Tibial nerve (tissue), 4 donors: ENCODE measurements at places on chromosomes 13 and 19.
A peak's percentile ranks its signal among the peaks of the same experiment; 100 is the strongest.

DNA sequence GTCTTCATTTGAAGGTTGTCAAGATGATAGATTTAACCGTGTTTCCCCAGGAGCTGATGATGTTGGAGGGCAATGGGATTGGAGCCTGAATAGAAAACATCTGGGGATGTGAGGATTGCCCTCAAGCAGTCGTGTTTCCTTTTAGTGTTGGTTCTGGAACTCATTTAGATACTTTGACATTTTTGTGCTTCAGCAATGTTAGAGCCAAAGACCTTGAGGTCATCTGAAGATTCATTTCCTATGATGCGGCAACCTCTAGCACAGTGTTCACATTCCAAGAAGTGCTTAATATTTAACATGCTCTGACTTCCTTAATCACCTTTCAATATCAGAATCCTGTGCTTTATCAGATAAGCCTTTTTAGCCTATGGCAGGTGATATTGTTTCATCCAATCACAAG is 82.7 kb downstream of the SLC10A2 start:
- DNase-seq, result no peak

DNA sequence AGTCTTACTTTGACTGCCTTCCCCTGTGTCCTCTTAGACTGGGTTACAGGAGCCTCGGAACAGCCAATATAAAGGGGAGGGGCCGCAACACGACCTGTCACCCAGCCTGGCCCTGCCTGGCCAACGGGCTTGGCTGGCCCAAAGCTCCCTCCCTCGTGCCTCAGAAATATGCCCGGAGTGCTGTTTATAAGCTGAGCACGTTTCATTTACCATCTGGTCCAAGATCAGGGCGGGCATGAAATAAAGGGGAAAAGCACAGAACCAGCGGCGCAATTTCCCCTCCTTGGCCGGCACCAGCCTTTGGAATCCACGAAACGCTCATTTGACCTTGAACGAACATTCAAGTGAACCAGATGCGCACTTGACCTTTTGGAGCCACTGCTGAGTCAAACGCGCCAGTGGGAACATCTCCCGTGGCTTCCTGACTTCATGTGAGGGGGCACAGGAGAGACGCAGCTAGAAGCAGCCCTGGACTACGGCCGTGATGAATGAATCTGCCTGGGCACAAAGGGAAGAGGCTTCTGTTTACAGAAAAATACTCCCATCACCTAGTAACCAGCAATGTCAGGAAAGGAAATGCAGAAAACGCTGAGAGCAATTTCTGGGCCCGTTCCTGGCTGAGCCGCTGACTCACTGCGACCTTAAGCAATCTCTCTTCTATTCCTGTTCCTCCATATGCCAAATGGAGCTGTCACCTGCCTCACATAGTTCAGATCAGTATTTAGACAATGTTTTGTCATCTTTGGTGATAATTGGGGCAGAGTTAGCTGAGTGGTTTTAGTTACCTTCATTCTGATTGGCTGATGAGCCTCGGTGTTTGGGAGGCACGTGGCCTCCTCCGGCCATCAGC is 53.3 kb downstream of the RFX2 start:
- peak; percentile 80 for DNase-seq

GRCh38 chr13:34637138-34637537 is 304.9 kb upstream of the NBEA start:
- no peak for DNase-seq

DNA sequence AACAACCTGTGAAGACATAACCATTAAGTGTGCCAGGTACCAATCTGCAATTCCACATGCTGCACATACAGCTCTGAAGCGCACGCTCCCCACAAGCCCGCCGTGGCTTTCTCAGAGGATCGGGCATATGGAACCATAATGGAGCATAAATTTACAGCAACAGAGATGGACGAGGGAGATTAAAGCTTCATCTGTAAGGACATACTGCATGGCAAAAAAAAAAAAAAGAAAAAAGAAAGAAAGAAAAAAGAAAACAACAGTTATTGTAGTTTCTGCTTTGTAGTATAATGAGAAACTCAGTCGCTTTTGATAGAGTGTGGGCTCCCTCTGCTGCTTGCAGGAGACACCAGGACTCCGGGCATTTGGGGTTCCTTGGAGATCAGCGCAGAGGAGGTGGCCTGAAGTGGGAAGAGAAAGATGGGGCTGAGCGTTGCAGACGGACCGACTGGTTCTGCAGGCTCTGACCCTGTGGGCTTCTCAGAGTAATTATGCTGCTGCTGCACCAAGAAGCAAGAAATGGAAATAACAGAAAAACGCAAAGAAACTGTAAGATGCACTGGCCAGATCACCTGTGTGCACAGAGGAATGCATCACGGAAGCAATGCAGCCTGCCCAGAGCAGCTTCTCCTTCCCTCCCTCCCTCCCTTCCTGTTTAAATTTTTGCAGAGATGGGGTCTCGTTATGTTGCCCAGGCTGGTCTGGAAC is 10.8 kb upstream of the PDCD5 start:
- DNase-seq, result no peak

DNA sequence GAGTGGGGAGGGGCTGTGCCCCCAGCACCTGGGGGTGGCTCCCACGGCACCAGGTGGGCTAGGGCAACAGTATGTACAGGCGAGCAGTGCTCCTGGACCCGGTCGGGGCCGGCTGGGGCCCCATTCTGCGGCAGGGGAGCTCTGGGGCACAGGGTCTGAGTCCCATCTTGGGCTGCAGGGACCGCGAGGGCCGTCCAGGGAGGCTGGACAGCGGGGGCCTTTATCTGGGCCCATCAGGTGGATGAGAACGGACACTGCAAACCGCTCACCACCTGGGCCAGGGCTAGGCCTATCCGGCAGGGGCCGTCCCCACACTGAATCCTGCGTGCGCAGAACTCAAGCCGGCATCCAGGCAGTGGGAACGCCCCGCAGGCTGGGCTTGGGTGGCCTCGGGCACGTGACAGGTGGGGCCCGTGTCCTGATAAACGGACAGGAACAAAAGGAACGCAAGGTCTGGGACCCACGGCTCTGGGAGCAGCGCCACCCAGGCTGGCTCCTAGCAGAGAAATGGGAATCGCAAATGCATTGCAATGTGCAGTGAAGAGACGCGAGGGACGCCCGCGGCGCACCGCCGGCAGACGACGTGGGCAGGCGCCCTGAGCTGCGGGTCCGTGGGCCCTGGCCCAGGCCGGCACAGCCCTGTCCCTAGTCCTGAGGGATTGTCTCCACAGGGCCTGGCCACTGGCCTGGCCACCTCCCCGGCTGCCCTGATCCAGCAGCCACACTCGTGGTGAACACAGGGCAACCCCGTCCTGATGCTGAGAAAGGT is 29.7 kb downstream of the BTBD2 start:
- DNase-seq, result no peak

- no peak for DNase-seq
Measured at GRCh38 chr19:43754253-43754502, 584 bp downstream of the SMG9 start.

DNA sequence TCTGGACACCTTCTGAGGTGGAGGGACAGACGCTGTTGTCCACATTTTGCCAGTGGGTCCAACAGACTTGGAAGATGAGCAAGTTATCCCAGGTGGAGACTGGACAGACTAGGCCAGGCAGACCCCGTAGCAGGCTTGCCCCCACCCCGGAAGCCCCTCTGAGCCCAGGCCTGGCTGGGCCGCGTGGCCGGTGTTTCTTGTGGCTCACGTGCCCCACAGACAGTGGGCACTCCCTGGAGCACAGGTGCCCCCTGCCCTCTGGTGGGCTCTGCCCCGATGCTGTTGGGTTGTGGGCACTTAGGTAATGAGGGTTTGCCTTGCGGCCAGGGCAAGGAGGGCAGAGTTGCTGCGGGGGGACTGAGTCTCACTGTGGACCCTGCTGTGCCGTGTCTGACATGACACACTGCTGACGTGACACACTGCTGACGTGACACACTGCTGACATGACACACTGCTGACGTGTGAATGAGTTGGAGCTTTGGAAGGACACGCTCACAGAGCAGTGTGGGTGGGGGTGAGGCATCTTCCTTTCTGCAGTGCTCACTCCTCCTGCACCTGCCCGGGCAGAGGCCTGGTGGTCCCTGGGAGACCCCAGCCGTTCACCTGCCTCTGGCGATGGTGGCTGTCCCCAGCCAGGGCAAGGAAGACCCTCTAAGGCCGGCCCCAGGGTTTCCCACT is 25.1 kb downstream of the DOT1L start:
- DNase-seq, result no peak

DNA sequence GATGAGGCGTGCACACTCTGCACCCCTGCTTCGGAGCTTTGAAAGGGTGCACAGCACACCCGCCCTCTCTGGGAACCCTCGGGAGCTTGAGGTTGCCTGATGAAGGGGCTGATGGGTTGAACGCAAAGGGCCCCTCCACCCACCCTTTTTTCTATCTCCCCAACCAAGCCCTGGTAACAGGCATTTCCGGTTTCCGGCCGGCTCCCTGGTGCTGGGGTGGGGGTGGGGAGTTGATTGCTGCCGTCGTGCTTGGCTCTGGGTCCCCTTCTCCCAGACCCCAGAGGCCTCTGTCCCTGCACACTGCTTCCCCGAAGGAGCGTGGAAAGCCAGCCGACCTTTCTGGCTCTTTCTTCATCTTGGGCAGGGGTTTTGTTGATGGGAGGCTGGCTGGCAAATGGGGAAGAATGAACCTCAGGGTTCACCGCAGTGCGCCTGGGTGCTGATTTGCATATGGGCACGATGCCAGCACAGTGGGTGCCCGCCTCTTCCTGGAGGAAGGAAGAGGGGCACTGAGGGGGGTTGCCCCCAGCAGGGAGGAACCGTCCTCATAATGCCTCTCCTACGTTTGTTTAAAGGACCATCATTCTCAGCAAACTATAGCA is 29.1 kb downstream of the VAV1 start:
- no peak for DNase-seq

GRCh38 chr13:96027496-96027895 is 25.7 kb downstream of the UGGT2 start:
- no peak for DNase-seq

DNA sequence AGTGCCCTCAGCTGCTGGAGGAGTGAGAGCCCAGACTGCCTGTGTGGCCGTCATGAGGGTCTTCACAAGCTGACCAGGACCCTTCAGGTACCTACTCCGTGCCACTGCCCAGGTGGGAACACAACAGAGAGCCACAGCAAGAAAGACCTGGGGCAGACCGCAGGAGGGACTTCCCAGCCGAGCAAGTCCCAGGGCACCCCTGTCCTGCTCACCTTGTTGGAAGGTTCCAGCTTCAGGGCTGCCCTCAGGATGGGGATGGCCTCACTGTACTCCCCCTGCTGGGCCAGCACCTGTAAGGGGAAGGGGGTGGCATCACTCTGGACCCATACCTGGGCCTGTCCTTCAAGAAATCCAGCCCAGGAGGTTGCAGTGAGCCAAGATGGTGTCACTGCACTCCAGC is 10.3 kb downstream of the FKBP8 start:
- no peak for DNase-seq

DNA sequence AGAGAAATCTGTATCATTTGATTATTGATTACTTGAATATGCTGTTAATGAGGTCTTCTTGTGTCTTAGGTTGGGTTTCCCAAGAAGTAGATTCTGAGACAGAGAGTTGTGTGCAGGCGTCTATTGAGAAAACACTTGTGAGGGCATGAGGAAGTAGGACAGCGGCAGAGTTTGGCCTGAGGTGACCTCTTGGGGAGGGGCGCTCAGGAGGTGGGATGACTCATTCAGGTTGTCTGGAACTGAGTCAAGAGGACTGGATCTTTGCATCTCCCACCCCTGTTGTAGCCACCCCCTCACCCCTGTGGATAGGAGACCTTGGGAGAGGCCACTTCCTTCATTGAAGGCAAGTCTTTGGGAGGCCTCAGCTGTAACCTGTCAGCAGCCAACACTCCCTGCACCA is 35.2 kb upstream of the WDFY2 start:
- no peak for DNase-seq

- DNase-seq, result no peak
Measured at GRCh38 chr13:78197231-78197630, 278.6 kb upstream of the EDNRB start.

DNA sequence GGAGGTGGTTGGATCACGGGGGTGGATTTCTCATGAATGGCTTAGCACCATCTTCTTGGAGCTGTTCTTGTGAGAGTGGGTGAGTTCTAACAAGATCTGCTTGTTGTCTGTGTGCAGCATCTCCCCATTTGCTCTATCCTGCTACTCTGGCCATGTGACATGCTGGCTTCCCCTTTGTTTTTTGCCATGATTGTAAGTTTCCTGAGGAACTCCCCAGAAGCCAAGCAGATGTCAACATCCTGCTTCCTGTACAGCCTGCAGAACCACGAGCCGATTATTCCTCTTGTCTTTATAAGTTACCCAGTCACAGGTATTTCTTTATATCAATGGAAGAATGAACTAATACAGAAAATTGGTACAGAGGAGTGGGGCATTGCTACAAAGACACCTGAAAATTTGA is 2.3 kb upstream of the SIGLEC12 start:
- no peak for DNase-seq

- no peak for DNase-seq
Measured at GRCh38 chr13:101838323-101838722, 385.8 kb downstream of the ITGBL1 start.

DNA sequence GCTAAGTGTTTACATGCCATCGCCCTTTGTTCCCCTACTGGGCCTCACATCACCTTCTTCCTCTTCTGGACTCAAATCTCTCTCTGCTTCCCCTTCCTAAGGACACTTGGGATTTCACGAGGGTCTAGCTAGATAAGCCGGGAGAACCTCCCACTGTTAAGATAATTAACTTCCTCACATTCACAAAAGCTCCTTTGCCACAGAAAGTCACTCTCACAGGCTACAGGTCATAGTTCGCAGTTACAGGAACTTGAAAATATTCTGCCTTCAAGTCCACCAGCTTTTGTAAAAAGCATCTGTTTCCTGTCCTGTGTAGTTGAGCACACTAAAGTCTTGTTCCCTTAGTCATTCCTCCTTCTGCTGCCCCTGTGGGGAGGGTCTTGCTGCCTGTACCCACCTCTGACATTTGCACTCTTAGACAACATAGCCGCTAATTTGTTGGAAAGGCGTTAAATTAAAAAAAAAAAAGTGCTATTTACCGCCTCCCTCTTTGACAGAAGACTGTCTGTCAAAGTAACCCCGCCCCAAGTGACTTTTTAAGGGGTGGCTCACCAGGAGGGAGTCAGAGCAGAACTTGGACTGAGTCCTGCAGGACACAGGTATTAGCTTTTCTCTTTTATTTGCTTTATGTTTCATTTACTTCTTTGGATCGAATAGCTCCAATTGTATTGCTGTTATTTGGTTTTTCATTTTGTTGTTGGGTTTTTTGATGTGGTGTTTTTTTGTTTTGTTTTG is 26.8 kb upstream of the CEACAM21 start:
- DNase-seq, result no peak

- peak; percentile 72 for DNase-seq
Measured at GRCh38 chr13:110869805-110870706, 44.8 kb downstream of the ANKRD10 start.

DNA sequence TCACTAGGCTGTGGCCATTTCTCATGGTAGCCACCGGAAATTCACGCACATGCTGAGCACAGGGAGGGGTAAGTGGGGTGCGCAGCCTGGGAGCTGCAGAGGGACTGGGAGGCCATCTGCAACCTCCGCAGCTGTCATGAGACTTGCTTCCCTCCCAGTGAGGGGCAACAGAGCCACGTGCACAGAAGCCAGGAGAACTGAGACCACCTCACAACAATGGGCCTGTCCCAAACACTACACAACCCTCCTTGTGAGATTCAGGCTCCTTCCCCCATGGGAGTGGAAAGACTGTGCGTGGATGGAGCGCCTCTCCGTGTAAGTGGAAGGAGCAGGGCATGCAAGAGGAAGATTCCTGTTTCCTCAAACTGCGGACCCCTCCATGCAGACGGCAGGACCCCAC is 8.8 kb downstream of the C3 start:
- no peak for DNase-seq

- no peak for DNase-seq
Measured at GRCh38 chr19:55391702-55392615, 6.2 kb downstream of the RPL28 start.
